ENCODE measurements at places on chromosomes 3 and 15. TPM values are rescaled to one million over a fixed set of nuclear protein-coding genes. Genes with fewer than 3 reads are reported as not detected.

Gene GPR87
- total RNA-seq: 0.17 TPM

- DNase-seq: peak; percentile 53
These were observed 84.3 kb downstream of the TNIK start for GRCh38 chr3:171375666-171376595.

DNA sequence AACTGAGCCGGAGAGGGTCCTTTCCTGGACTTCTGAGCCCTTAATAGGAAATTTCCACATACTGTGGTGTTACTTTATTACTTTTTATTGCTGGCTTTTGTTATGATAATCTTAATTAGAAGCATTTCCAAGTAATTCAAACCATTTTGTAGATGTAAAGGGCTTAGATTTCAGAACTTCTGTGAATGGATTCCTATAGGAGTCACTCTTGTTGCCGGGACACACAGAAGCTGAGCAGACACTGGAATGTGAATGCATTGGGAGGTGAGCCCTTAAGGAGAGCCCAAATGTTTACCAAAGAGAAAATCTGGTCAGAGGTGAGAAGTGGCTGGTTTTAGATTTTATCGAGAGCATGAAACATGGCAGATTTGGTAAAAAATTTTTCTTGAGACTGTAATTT, 87.4 kb downstream of the FNDC3B start:
- no peak for DNase-seq

DNA sequence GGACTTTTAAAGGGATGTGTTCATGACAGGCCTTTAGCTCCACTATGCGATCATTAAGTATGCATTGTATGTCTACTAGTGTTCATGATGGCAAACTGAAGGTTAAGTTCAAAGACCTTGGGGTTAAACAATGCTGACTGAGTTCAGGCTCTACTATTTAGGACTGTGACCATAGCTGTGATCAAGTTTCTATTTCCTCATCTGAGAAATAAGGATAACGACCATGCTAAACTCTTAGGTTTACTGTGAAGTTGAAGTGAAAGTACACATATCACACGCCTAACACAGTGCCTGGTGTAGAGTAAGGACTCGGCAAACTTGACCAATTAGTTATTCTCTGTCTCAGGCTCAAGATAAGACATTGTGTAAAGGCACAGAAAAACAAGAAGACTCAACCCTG, 243.2 kb downstream of the MBNL1 start:
- no peak for DNase-seq

Measured in fibroblast of lung (primary cell).